ENCODE measurements at places on chromosomes 12 and 14.

DNA sequence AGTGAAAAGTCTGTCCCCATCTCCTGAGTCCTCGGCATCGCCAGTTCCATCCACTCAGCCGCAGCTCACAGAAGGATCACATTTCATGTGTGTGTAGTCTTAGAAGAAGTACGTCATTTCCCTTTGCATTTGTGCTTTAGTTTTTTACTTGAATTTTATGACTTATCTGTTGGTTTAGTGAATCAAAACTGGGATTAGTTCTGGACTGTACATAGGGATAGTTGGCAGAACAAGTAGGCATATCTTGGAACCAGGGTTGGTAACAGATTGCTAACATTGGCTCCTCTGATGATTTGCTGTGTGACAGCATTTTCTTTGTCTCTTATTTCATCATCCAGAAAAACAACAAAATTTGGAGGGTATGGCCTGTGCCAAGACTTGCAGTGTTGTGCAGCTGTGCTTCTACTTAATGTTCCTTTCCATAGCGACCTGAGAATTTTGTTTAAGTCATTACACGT, 69.6 kb upstream of the AEBP2 start:
- no peak for DNase-seq

- DNase-seq: no peak
Measured at GRCh38 chr12:26118308-26118707, 6.5 kb downstream of the BHLHE41 start.

DNA sequence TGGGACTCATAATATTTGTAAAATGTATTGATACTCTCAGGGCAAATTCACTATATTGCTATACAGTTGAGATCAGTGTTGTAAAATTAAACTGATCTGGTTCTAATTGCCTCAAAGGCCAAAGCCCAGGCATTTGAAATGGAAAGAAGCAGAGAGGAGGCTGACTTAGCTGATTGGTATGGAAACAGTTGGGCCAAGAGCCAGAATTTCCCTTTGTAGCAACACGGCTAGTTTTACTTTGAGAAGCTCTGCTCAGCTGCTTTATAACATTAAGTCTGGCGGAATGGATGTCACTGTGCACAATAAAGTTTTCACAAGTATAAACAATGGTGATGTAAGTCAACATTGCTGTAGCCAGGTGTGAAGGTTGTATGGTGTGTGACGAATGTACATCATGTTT, 186.4 kb downstream of the MSRB3 start:
- no peak for DNase-seq

DNA sequence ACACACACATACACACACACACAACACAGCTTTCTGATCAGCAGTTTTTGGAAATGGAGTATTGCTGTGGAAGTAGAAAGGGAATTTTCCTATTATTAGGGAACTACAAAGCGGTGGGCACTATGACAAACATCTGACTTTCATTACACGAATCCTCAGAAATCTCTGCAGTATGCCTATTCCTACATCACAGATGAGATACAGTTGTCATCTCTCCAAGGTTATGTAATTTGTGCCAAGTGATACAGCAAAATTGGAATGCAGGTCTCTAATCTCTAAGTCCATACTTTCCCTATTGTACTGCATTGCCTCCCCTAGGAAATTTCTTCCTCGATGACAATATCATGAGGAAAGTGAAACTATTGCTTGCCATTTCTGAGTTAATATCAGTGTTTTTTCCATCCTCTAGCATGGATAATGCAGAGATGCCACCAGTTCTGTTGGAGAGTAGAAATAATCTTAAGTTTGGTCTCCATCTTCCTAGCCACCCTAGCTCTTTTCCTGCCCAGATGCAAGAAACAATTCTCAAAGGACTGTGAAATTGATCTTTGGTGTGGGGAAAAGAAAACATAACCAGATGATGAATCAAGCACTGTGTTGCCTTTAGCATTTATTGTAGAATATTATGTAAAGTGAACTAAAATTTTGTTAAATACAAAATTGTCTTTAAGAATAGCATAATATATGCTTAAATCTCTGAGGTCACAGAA, 94.7 kb downstream of the ERGIC2 start:
- DNase-seq: no peak

DNA sequence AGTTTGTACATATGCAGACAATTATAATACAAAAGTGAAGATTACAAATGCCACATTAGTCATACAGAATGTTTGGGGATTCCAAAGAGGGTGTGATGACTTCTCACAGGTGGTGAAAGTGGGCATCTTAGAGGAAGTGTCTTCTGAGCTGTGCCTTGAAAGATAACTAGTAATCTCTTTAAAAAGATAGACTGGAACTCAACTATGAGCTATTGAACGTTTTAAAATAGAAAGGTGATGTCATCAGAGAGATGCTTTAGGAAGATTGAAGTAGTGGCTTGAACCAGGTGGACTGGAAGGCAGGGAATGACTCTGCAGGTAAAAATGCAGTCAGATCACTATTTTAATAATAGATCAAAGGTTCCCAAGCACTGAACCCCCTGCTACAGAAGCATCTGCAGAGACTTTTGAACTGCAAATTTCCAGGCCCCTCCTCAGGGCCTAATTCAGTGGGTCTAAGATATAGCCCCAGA, 50.3 kb downstream of the SYT1 start:
- no peak for DNase-seq

DNA sequence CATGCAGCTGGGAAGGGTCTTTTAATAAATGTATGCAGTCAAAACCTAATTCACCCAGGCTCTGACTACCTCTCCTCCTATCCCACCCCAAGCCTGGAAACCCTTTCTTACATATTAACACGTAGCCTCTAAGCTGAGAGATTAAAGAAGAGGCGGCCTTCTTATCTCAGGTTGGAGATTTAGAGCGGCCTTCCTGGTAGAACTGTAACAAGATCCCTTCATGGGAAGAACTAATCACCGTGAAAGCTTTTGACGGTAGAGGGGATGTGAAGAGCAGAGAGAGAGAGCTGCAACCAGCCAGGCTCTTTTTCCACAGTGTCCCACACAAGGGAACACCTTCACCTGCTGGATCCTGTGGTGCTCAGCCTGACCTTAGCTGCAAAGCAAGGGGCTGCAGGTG, 367.4 kb downstream of the MED13L start:
- no peak for DNase-seq

GRCh38 chr12:28079539-28079938, 107.0 kb upstream of the PTHLH start:
- no peak for DNase-seq

- DNase-seq: no peak
Measured at GRCh38 chr14:50533806-50534205, 1.4 kb upstream of the MAP4K5 start.

GRCh38 chr12:10283027-10283426, 24.6 kb upstream of the KLRD1 start:
- no peak for DNase-seq

DNA sequence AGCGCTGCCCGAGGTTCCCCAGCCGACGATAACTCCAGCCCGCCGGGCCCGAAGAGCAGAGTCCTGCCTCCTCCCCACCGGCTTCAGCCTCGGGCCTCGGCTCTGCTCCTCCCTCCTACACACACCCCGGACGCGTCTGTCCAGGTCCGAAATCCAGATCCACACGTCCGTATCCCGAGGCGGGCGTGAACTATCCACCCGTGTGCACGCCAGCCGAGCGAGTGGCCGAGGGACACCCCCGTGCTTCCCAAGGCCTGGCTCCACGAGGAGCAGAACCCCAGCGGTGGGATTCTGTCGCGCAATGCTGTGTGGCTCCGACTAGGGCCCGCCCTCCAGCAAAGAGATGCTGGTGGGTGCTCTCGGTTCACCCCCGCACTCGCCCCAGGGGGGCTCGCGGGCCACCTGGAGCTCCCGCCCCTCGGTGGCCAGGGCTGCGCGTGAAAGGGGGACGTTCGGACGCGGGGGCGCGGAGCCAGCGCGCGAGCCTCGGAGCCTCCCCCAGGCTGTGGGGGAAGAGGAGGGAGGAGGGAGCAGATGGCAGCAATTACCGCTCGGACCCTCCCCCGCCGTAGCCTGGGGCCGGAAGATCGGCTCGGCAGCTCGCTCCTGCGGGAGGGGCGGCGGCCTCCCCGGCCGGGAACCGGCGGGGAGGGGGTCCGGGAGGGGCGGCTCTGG, 18.9 kb upstream of the ANKRD33 start:
- no peak for DNase-seq

DNA sequence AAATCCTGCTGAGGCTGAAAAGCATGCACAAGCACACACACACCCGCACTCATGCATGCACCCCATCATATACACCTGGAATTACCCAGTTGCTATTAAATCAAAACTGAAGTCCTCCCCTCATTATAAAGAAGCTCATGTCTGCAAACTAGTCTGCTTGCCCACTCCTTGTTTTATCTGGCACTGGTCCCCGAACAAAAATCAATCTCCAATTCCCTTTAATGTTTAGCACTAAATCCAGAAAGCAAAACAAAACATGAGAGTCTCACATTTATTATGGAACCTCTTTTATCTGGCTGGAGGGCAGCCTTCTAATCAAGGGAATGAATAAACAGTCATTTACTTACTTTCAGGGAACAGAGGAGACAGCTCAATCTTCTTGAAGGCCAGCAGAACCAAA, 1093.4 kb upstream of the FLRT2 start:
- DNase-seq: no peak

DNA sequence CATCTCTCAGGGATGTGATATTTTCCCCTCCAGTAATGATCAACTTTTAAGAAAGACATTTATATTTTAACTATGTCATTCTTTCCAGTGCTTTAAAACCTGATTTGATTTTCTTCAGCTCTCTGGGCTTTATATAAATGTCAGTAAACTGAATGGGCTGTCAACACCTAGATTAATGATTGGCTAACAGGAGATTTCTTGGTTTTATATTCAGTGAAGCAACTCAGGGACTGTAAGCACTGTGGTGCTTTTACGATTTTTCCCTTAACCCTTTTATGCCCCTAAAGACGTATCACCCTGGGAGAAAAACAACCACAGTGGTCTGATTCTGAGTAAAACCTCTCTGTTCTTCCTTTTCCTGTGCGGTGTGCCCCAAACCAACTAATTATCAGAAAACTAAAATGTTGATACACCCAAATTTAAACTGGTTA, 38.0 kb downstream of the PTGER2 start:
- DNase-seq: no peak

DNA sequence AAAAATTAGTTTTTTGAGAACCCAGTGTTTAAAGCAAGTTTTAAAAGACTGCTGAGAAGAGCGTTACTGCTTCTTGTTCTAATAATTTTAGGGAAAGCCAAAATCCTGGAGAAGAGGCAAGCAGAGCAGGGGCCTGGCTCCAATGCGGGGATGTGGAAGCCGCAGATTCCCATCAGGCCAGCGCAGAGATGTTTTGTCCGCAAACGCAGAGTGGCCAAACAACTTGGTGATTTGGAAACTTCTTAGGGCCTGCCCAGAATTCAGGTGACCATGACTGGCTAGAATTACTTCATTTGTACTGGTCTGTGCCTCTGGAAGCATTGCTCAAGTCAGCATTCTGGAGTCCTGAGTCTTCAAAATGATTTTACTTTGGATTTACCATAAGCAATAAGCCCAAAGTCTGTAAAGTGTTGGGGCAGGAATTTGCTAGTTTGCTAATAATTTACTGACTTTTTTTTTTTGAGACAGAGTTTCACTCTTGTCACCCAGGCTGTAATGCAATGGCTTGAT, 208.4 kb downstream of the PPM1H start:
- no peak for DNase-seq

- no peak for DNase-seq
Measured at GRCh38 chr12:59768031-59768430, 172.2 kb downstream of the SLC16A7 start.

DNA sequence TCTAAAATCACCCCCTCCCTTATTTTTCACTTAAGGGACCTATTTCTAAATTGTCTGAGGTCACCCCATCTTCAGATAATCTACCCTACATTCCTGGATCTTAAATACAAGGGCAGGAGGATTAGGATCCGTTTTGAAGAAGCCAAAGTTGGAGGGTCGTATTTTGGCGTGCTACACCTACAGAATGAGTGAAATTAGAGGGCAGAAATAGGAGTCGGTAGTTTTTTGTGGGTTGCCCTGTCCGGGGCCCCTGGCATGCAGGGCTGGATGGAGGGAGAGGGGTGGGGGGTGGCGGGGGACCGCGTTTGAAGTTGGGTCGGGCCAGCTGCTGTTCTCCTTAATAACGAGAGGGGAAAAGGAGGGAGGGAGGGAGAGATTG, 300 bp upstream of the CCND2 start:
- DNase-seq: no peak

DNA sequence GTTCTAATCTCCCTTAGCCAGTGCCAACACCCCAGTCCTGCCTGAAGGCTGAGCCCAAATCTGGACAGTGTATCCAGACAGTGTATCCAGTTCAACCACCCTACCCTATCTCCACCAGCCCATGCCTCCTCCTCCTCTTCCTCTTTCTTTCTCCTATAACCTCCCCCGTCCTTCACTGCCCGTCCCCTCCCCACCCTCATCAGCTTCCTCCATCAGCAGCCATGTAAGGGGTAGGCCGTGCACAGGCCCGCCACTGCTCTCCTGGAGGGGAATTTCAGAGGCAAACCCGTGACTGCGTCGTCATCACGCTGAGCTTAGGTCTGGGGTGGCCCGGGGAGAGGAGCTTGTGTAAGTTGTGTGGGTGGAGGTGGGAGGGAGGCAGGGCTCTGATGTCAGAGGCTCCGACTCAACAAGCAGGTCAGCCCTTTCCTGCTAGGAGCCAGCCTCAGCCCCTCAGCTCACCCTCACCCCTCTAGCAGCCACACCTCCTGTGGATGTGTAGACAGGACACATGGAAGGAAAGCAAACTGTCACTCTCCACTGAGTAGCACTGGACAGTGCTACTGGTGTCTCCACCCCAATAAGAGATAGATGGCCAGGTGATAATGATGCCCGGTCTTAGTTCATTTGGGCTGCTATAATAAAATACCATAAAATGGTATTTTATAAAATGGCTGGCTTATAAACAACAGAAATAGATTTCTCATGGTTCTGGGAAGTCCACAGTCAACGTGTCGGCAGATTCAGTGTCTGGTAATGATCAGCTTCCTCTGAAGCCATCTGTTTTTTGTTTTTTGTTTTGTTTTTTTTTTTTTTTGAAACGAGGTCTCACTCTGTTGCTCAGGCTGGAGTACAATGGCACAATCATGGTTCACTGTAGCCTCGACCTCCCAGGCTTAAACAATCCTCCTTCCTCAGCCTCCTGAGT, 50.5 kb downstream of the IRF2BPL start:
- no peak for DNase-seq

GRCh38 chr12:24698972-24699371, 249.9 kb downstream of the BCAT1 start:
- DNase-seq: no peak

DNA sequence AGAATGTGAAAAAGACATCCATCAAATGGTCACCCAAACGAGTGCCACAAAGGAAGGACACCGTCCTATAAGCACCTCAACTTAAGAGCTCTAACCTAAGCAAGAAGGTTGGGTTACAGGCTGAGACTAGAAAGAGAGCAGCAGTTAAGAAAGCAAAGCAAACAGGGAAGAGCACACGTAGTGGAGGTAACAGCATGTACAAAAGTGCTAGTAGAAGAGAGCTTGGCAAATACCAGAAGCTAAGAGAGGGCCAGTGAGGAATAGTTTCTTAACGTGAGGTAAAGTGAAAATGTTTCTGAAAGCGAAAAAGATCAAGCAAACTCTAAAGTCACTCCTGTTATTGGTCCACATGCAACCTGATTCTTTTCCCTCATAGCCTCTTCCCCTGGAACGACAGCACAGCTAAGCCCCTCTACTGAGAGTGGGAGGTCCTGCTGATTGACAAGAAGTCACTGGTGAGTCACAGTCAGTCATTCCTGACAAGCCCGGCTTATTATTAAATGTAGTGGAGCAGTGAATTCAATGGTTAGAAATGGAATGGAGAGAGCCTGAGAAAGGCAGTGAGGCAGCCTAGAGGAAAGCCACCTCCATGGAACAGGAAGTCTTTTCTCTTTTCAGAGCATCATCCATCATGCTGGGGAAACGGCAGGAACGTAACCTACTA, 204.4 kb downstream of the SLC25A21 start:
- DNase-seq: no peak

- DNase-seq: no peak
Measured at GRCh38 chr14:94451091-94451771, 1.4 kb downstream of the SERPINA11 start.

All from esophagus squamous epithelium (tissue), 5 donors.